MCF 10A (cell line): ENCODE measurements at places on chromosomes 7 and 10.

DNA sequence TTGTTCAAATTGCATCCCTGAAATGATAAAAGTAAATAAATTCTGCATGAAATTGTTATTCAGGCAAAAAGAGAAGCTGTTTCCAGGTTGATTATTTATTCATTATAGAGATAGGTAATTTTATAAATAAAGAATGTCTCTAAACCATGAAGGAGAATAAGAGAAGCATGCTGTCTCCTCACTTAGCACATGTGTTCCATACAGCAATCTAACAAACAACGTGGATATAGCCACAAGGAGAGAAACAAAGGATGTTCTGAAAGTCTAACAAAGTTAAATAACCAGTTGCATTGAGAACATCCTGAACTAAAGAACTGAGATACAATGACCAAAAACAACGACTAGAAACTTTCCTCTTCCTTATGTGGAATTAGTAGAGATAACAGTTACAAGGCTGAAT lies 50.8 kb downstream of the NEBL start:
- DNase-seq, result no peak

GRCh38 chr7:47647181-47647917 lies 65.4 kb upstream of the TNS3 start:
- no peak for DNase-seq

GRCh38 chr10:93911866-93912265 lies 18.1 kb downstream of the SLC35G1 start:
- no peak for DNase-seq

DNA sequence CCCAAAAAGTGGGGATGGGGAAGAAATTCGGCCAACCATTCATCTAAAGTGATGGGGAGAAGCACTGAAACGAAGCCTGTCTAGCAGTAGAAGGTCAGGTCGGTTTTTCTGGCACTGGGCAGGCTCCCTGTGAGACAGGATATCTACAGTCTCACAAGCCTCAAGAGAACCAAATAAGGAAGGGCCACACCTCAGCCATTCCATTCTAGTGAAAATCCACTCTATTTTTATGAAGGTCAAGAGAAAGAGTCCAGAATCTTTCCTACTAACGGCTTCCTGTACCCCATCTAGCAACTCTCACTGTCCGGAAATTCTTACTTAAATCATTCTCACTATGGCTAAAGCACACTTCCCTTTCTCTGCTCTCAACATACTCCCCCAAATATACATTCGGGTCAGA lies 267.1 kb downstream of the PRPF18 start:
- no peak for DNase-seq

DNA sequence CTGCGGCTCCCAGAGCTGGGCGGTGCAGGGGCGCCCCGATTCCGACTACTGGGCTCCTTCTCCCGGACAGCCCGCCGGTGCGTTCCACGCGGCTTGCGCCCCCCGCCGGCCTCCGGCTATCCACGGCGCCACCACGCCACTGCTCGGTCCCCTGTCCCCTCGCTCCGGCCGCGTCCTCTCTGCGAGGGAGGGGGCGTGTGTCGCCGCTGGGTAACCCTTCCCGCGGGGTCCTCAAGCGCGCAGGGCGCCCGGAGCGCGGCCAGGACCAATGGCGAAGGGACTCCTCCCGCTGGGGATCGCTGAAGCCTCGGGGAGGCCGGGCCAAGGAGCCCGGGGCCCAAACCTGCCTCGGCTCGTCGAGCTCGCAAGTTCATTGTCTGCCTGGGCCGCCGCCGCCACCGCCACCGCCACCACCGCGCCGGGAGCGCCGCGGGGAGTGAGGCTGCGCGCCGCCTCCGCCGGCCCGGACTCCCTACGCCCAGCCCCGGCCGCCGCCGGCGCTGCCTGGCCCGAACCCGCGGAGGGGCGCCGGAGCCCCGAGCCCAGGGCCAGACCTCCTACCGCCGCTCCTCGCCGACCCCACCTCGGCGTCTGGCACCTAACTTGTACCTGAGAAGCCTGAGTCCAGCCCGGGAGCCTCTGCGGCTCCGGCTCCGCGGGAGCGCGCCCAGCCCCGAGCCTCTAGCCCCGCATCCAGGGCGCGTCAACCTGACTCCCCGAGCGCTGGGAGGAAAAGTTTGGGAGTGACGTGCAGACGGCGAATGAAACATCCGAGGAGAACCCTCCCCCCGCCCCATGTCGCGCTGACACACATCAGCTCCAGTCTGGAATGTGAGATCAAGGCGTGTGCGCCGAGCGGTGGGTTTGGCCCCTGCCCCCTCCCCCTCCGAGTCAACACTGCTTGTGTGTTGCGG lies at the start of gene CHST15:
CHST15 (minus strand) TSS at position 739 of the 914 bp plus-strand sequence. CDS start 47,386 bp downstream, outside the sequence.
- DNase-seq, result peak; percentile 83
